ENCODE measurements at places on chromosomes 7 and 10.

DNA sequence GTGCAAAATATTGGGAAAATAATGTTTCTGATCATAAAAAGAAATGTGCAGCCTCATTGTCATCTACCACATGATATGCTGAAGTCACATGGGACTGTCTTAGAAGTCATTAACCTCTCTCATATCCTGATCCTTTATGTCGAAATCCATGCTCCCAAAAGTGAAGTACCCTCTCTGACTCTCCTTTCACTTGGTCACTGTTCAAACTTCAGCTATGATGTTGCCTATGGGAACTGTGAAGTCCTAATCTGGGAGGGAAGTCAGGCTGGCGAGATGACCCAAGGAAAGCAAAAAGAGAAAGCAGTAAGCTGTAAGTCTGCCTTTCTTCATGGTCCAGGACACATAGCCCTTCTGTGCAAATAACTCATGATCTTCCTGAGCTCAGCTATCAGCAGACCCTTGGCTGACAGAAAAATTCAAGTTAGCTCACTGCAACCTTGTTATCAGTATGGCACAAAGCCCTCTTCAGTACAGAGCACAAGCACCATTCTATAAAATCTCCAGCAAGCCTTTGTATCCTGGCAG, 29.5 kb downstream of the WASL start:
- no peak for DNase-seq

GRCh38 chr10:64430690-64431323, 909.6 kb downstream of the REEP3 start:
- no peak for DNase-seq

GRCh38 chr10:79547973-79548372, 12.2 kb downstream of the SFTPA2 start:
- no peak for DNase-seq

GRCh38 chr7:131170440-131171271, 157.0 kb upstream of the MKLN1 start:
- no peak for DNase-seq
